ENCODE measurements at places on chromosomes 11 and 22.

DNA sequence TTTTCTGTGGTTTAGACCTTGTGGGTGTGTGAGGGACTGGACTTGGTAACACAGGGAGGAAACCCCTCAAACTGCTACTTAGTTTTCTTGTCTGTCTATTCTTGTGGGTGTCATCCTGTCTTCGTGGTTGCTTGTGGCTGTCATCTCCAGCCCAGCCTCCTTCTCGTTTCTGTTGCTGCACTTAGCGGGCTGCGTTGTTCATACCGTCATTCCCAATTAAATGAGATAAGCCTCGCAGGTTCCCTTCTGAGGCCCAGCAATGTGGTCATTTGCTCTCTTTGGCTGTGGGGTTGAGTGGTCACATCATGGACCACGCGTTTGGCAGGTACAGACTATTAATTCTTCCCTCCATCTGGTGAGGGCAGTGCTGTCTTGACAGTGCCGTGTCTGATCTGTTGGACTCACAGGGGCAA is 18.8 kb downstream of the PANX1 start:
- DNase-seq = no peak

- no peak for DNase-seq
Measured at GRCh38 chr11:8767466-8768142, 85.0 kb downstream of the RPL27A start.

- no peak for DNase-seq
Measured at GRCh38 chr11:63866211-63866610, 27.3 kb downstream of the MARK2 start.

GRCh38 chr11:117218133-117218915 is 13.5 kb downstream of the PCSK7 start:
- DNase-seq = no peak

Data from NCI-H510A (cell line).